Activated CD4-positive, alpha-beta T cell treated with anti-CD3 and anti-CD28 coated beads, Interleukin-2, amount 10 ng/mL, durations not matched to agents 7 days and 5 days (primary cell): ENCODE measurements at places on chromosomes 1 and 21.

DNA sequence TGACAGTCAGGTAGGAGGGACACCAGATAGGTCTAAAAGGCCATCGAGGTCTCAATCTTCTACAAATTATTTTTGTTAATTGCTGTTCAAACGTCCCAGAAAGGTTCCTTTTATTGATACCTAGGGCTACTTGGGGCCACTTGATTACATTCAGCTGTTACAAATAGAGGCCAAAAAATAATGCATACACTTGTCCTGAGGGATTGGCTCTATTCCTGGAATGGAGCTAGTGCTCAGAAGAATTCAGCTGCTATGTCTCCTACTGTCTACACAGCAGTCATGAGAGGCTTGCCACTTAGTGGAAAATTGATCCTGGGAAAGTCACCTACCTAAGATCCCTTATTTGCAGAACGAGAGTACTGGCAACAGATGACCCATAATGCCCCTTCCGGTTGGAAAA lies 498.3 kb downstream of the ADGRL2 start:
- no peak for DNase-seq

- no peak for DNase-seq
Measured at GRCh38 chr1:207034998-207035397, 2.4 kb upstream of the C1orf116 start.

DNA sequence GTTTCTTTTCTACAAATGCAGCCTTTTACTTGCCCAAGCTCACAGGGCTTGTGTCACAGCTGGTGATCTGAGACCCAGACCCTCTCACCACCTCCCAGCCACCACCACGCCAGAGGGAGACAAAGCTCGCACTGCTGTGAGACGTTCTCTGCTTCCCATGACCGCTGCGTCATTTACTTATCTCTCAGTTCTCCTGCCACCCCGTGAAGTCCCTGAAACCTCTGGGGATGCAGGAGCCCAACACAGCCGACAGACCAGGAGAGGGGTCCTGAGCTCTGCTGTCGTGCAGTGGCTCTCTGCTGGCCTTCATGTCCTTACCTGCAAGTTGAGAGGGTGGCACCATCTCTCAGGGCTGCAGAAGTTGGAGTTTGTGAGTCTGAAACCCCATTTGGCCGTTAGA lies 77.7 kb downstream of the SLC16A1 start:
- no peak for DNase-seq

DNA sequence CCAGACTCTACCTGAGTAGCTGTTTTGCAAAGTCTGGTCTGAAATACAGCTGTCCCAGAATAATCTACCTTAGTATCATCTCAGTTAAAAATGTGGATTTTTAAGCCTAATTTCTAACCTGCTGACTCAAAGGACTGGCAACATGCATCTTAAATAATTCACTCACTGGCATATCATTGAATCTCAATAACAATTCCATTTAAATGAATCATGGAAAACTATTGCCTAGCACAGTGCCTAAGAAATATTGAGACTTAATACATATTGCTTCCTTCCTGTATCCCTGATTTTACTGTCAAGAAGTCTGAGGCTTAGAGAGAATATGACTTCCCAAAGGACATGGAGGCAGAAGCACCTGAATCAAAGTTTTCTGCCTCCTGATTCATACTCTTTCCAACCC lies 3.1 kb downstream of the CCDC190 start:
- DNase-seq = no peak
